ENCODE measurements at places on chromosomes 16 and 17.

DNA sequence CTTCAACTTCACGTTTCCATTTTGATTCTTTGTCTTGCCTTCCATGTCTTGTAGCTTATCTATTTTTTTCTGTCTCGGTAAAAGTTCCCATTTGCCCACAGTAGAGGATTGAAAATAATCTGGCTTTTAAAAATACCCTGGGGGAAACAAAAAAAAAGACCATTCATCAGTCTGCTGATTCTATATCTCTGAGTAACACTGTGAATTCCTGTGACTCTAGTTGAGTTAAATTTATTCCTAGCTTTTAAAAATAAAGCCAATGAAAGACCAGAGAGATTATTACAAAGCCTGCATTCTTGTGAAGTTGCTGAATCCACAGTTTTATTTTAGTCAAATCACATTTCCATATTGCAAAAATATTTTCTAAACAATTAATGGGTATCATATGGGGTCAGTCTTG is 532.3 kb downstream of the CDH13 start:
- DNase-seq = peak; percentile 54

GRCh38 chr17:77875051-77875780 is 83.3 kb upstream of the TNRC6C start:
- DNase-seq = no peak

- no peak for DNase-seq
Observed at GRCh38 chr16:80591071-80591915, 50.5 kb downstream of the DYNLRB2 start.

GRCh38 chr16:74034862-74035261 is 261.8 kb upstream of the PSMD7 start:
- peak; percentile 45 for DNase-seq

DNA sequence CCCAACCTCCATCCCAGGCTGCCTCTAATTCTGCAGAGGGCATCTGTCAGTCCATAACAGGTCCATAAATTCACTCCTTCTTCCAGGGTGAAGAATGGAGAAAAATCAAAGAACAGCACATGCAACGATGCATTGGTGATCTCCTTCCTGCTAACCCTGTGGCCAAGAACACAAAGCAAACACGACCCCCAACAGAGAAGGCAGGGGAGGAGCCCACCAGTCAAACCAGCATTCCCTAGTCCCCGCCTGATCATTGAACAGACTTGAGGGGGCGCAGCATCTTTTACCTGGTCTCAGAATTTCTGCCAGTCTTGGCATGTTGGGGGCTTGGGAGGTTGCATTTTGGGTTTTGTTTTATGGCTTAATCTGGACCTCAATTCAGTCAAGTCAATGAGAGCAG is 476.0 kb downstream of the SLC39A11 start:
- no peak for DNase-seq

DNA sequence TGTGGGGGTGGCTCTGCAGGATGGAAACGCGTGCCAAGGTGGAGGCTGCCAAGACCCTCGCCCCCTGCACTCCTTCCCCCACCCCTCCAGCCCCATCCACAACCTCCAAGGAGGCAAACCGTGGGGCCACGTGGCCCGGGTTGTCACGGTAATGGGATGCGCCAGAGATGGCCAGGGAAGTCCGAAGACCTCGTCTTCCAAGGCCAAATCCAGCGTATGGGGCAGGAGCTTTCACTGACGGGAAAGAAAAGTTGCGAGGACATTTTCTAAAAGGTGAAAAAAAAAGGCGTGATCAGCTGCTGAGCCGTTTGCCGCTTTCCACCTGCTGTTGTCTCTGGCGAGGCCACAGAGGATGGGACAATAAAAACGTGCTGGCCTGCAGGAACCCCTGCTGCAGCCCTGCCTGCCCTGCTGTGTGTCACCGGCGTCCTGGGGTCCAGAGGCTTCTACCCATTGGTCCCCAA is 28.3 kb upstream of the GSE1 start:
- no peak for DNase-seq

DNA sequence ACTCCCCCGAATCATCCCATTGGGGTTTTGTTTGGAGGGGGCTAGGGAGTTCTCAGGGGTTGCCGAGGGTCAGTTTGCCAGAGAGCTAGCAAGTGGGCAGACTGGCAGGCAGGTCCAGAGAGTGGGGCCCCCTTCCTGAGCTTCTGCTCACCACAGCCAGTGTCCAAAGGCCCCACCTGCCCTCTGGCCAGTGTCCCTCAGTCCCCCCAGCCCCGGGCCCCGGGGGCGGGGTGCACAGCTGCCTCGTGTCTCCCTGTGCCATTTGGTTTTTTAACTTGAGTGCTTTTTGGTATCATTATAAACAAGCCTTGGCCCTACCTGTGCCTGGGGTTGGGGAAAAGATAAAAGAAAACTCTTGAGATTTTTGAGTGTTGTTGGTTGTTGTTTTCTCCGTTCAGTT is 91.8 kb downstream of the CCDC182 start:
- no peak for DNase-seq
